ENCODE measurements at places on chromosomes 3 and 15.

DNA sequence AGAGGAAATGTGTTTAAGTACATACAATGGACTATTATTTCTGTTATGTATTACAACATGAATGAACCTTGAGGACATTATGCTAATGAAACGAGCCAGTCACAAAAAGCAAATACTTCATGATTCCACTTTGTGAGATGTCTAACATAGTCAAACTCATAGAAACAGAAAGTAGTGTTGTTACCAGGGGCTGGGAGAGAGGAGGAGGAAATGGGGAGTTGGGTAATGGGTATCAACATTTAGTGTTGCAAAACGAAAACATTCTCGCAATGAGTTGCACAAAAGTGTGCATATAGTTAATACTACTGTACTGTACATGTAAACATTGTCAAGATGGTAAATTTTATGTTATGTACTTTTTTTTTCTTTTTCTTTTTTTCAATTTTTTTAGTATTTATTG lies 194.3 kb downstream of the IL5RA start:
- DNase-seq: no peak

- DNase-seq: no peak
These were observed 15.3 kb downstream of the DNAJC13 start for GRCh38 chr3:132432639-132433038.

DNA sequence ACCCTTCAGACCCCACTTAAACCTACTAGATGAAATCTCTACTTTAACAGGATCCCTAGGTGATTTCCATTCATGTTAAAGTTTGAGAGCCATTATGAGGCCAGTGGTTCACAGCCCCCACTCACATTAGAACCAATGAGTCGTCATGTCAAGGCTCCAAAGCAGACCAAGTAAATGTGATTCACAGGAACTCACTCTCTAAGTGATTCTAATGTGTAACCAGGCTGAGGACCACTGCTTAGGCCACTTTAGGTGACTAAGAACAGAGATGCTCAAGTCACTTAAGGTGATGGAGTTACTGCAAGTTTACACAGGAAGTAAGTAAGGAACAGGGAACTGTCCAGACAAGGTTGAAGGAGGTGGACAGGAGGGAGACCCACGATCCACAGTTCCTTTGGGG lies 7.7 kb downstream of the GALNT15 start:
- no peak for DNase-seq

GRCh38 chr3:30201715-30202114 lies 404.7 kb upstream of the TGFBR2 start:
- DNase-seq: no peak
